ENCODE measurements at places on chromosomes 5 and 9.

- no peak for DNase-seq
Observed at GRCh38 chr5:106167766-106168165, 1503.0 kb downstream of the EFNA5 start.

DNA sequence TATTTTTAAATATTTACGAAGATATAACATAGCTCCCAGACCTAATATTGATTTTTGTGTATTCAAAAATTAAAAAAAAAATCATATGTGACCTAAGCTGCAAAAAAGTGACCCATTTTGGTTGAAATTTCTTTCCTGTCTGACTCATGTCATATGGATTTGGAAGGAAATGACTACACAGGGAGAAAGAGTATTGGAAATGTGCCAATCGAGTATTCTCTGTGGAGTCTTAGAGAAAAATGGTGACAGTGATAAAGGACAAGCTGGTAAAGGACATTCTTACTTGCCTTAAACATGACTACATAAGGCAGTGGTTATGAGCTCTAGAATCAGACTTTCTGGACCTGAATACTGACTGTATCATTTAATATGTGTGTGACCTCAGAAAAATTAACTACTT is 262.9 kb upstream of the PTPRD start:
- DNase-seq = no peak

DNA sequence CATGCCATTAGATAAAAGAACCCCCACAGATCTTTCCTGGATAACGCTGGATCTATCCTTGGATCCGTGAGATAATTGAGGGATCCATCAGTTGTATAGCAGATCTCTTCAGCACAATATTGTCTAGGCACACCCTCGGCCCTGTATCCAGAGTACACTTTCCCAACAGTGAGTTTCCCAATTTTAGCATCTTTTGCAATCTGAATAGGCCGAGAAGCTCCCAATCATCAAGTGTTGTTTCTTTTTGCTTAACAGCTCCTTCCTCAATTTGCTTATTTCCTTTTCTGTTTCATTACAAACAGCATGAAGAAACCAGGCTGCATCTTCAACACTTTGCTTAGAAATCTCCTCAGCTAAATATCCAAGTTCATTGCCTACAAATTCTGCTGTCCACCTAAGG is 4.4 kb upstream of the SPTLC1 start:
- no peak for DNase-seq

DNA sequence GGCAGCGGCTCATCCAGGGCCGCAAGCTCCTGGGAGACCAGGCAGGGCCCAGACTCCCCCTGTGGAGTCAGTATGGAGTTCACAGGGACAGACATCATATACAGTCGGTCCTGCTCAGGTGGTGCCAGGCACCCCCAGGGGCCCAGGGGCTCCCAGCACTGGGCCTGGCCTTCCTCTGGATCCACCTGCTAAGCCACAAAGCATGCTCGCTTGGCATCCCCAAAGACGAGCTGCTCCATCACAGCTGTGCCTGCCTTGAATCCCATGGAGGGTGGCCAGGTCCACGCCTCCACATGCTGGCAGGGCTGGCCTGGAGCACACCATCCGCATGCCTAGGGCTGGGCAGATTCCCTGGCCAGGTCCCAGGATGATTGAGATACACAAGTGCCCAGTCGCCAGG is 4.6 kb downstream of the BICD2 start:
- DNase-seq = no peak

DNA sequence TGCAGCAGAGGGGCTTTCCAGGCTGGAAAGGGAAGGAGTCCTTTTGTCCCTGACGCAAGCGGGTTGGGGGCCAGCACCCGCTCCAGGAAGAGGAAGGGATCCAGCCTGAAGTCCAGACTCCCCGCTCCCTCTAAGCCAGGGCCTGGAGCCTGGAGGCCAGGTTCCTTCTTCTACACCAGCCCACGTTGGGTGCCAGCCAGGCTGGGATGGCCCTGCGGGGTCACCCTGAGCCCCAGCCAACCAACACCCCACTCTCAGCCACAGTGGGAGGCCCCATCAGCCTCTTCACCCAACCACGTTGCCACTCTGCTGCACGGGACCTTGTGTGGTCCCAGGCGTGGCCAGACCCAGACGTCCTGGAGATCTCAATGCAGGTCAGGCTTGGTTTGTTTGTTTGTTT is 970 bp upstream of the FUT7 start:
- peak; percentile 64 for DNase-seq

GRCh38 chr5:74028976-74029375 is 403.0 kb downstream of the ARHGEF28 start:
- no peak for DNase-seq

GRCh38 chr5:158116965-158117364 is 258.0 kb upstream of the CLINT1 start:
- no peak for DNase-seq

GRCh38 chr9:131027048-131027871 is 18.3 kb downstream of the LAMC3 start:
- DNase-seq = no peak

DNA sequence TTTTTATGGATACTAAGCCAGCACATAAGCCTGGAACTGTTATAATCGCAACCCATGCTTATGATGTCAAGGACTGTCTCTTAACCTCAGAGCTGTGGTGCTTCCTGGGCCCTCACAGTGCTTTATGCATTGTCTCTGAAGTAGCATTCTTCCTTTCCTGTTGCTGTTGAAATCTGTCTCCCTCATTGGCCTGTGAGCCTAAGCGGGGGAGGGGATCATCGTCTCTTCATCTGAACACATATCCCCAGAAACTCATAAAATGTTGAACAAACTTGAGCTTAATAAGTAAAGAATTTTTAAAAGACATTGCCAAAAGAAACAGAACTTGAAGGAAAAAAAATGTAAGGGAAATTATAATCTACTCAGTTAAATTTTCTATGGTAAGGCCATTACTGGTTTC is 80.3 kb downstream of the SGCD start:
- DNase-seq = no peak

- DNase-seq = no peak
Observed at GRCh38 chr9:99103901-99104458, 933 bp upstream of the TGFBR1 start.

DNA sequence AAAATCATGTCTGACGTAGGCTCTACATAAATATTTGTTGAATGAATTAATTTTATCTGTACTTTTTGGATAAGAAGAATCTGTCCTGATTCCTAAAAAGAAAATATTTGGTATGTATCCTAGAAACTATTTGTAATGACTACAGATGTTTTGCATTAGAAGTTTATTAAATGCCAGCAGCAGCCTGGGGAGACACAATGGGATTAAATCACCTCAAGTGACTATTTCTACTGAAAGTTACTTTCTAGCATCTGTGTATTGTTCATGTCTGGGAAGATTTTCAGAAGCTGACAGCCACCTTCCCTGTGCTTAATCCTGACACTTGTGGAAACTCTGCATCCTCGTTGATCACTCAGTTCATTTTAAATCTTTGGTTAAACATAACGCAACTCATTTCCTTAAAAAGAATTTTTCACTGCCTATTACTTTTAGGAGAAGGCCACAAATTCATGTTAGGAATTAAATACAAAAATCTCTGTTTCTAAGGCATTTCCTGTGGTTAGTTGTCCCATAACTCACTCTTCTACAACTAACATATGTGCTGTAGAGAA is 209.3 kb upstream of the PPP1R2B start:
- DNase-seq = no peak

GRCh38 chr5:128169401-128170017 is 85.9 kb downstream of the SLC12A2 start:
- DNase-seq = no peak

DNA sequence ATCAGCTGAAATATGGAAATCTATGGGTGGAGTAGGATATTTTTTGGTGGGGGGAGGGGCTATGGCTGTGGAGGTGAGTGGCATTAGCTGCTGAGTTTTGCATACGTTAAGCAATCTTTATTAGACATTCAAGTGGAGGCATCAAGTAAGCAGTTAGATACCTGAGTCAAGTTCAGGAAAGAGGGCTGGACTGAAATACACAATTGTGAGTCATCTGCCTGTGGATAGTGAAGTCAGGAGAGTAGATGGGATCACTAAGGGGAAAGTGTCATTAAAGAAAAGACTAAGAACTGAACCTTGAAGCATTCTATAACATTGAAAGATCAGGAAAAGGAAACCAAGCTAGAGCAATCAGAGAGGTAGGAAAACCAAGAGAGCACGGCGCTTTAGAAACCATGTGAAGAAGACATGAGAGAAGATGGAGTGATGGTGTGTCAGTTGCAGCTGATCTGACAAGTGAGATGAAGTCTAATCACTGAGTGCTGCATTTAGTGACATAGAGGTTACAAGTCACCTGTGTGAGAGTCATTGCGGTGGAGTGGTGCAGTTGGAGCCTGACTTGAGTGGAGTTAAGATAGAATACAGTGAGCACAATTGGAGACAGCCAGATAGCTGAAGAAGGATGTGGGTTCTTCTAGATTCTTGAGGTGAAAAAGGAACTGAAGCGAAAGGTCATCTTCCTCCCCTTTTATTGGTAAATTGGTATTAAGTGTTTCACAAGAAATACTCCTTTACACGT is 88.7 kb downstream of the PIP5K1B start:
- no peak for DNase-seq

DNA sequence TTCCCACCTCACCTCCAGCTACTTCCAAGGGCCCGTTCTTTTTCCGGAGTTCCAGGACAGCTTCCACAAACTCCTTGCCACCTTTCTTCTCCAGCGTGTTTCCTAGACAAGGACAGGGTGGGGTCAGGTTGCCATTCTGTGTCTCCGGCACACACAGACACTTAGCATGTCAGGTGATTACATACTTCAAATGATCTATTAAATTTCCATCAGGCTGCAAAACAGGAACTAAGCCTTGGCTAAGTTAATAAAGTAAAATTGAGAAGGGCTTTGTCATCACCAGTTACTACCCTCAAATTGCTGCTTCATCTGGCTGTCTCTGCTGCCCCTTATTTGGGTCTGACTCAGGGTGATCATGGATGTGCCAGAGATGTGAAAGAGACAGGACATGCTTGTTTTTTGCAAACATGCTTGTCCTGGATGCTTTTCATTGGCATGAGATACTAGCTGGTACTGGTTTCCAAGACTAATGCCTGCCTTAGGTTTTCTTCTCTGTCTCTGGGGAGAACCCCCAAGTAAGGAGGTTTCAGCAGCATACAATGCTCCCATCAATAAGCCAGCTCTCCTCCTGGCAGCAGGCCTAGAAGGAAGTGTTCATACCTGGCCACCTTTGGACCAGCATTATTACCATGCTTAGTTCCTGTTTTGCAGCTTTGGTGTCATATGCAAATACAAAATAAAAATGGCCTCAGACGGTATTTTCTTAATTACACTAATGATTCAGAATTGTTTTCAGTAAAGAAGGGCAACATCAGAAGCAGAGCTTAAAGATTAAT is 52.9 kb downstream of the MACROH2A1 start:
- DNase-seq = no peak

- peak; percentile 32 for DNase-seq
Observed at GRCh38 chr5:76393035-76393680, 9.9 kb upstream of the IQGAP2 start.

DNA sequence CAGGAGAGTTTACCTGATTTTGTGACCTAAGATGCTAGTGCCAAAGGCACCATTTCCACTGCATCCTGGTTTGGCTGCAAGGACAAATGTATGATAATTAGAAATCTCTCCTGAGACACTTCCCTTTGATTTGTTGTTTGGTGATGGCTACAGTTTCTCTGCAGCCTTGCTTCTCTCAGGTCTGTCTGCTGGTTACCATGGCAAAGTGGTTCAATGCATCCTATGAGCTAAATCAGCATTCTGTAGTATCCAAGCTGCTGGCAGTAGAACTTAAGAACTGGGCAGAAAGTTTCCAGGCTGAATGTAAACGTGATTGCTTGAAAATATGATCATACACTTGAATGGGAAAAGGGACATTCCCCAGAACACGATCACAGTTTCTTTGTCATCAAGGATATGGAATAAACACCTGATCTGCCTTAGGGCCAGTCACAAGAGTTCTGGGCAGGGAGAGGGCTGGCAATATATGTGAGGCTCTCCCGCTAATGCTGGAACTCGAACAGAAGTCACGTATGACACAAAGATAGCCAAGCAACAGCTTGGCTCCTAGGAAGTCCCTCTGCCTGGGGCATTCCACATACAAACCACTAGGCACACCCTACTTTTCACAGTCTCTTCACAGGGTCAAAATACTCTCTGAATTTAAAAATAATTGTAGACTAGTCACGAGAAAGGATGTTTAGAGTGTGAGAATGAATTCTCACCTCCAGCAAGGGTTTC is 138.1 kb upstream of the GRAMD2B start:
- no peak for DNase-seq

GRCh38 chr5:76256116-76256889 is 146.8 kb upstream of the IQGAP2 start:
- peak; percentile 9 for DNase-seq

DNA sequence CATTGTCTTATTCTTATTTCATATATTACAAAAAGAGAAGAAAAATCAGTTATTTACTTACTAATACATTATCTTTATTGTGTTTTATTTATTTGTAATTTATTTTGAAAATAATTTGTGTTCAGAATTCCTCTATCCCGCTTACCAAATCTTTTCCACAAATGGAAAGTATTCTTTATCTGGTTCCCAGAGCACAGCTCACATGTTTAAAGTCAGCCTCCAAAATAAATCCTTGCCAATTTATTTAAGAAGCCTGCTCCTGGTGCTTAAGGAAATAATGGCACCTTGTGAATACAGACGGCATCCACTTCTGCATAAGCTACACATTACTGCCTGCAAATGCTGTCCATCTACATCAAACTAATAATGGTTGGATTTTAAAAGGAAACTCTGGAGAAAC is 435.4 kb downstream of the MTRR start:
- DNase-seq = no peak

- DNase-seq = no peak
Observed at GRCh38 chr9:114233491-114234185, 78.3 kb downstream of the COL27A1 start.

GRCh38 chr5:130017173-130017572 is 112.9 kb downstream of the CHSY3 start:
- DNase-seq = no peak

GRCh38 chr5:102529031-102529430 is 30.2 kb upstream of the SLCO6A1 start:
- no peak for DNase-seq

- no peak for DNase-seq
Observed at GRCh38 chr9:134657666-134658377, 16.2 kb downstream of the COL5A1 start.

- DNase-seq = no peak
Observed at GRCh38 chr9:136044971-136045594, 50.0 kb downstream of the NACC2 start.
